ENCODE measurements at places on chromosomes 16 and 17.

GRCh38 chr16:19703172-19703889, 14.7 kb downstream of the KNOP1 start:
- no peak for DNase-seq

- DNase-seq, result no peak
Measured at GRCh38 chr17:17343160-17343735, 40.1 kb downstream of the NT5M start.

DNA sequence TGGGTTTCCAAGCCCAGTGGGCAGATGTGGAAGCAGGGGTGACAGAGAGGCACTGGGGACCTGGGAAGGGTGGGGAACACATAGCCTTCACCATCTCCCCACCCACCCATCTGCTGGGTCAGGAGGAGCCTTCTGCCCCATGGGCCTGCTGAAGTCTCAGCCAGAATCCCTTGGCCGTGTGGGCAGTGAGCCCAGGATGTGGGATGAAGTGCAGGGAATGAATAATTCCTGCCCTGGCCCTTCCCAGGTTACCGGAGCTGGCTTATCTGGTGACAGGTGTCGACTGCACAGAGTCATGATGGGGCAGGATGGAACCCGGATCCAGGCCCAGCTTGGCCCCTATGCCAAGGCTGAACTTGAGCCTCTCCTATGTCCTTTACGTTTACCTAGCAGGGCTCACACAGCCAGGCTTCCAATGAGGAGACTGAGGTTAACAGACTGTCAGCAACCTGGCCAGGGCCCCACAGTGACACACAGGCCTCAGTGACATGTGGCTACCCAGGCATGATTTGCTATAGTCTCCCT, 17.5 kb downstream of the ATP2A3 start:
- no peak for DNase-seq

DNA sequence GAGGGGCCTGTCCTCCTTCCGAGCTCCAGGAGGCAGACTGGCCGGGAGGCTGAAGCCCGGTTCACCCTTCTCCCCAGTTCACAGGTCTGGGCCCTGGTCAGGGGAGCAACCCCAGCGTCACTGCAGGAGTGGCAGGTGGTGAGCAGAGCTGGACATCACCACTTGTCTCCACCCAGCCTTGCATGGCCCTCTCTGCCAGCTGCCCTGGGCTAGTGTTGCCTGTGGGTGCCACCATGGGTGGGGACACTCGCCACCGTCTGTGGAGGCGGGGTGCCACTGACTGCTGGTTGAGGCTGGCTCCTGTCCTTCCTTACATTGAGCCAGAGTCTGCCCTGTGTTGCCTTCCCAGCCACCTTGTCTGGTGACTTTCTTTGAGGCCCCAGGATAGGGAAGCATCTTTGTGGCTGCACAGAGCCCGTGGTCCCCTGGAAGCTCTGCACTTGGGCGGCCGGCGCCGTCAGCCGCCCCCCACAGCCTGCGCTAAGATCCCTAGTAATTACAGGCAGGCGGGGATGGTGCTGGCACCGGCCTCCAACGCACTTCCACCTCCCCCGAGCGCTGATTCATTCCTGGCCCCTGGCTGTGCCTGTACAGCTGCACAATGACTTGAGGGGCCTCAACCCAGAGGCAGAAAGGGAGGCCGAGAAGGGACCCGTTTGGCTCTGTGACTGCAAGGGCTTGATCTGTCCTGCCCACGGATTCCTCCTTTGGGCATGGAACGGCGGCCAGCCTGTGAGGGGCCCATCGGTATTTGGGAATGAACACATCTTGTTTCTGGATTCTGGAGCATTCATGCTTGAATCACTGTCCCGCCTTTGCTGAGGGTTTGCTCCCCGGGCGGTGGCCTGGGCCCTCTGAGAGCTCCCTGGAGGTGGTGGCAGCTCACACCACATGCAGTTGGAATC, 5.2 kb downstream of the BAIAP2 start:
- DNase-seq, result no peak

- no peak for DNase-seq
Measured at GRCh38 chr16:89786474-89787364, 29.7 kb downstream of the FANCA start.

DNA sequence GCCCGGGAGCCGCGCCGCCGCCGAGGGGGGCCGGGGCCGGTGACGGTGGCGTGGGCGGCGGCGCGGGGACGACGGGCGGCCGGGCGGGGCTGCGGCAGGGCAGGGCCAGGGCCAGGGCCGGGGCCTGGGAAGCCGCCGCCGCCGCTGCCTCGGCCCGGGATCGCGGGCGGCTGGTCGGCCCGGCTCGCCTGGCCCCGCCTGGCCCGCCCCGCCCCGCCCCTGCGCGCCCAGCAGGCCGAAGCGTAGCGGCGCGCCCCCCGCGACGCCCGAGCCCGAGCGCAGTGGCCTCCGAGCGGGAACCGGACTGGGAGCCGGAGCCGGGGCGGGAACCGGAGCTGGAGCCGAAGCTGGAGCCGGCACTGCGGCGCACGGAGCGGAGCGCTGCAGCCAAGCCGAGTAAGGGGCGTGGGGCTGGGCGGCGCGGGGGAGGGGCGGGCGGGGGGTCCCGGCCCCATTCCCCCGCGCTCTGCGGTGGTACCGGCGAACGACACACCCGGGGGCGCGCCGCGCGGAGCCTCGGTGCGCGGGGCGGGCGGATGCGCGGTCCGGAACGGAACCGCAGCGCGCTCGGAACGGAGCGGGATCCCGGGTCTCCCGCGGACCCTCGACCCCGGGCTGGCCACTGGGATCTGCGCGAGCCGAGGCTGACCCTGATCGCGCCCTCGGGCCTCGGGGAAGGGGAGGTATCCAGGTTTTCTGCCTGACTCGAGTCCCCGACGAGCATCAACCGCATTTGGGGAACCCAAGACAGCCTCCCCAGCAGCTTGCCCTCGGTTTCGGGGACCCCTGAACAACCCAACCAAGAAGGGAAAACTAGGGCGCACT, at the start of gene BEAN1:
Gene BEAN1 (plus strand): TSS at position 260 of the 825 bp plus-strand sequence. CDS start 10,382 bp downstream, outside the sequence.
- no peak for DNase-seq

DNA sequence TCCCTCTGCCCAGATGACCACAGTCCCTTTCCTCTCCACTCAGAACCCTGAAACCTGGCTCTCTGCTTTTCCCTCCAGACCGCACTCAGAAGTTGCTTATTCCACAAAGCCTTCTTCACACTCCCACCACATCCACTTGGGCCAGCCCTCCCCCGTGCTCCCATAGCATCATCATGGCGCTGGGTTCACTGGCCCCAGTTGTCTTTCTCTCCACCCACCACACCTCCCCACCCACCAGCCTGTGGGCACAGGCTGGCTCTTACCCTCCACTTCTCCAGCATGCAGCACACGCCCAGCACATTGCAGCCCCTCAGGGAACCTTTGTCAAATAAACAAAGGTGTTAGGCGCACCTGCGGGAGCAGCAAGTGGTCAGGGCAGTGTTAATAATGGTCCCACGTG, 130.0 kb downstream of the KATNIP start:
- DNase-seq, result no peak

GRCh38 chr17:79590523-79590860, 20.4 kb downstream of the RBFOX3 start:
- no peak for DNase-seq

GRCh38 chr16:84595052-84595481, 22.8 kb downstream of the COTL1 start:
- no peak for DNase-seq

- no peak for DNase-seq
Measured at GRCh38 chr17:27485125-27485524, 28.9 kb downstream of the KSR1 start.

GRCh38 chr16:28491230-28491969, 474 bp downstream of the CLN3 start:
- no peak for DNase-seq

DNA sequence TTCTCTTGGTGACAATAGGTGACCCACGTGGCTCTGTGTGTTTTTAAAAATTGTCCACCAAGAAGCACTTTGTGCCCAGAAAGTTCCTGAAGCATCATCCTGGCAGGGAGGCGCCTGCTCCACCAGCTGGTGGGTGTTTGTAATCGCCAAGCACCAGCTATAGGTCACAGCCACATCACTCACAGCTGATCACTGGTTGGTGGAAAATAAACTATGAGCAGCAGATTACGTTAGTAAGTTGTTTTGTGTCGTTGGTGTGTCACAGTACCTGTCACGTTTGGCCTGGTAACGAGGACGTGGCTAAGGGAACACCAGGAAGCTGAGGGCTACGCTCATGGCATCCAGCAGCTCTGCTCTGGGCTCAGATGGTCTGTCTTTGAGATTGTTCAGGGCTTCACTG, 10.1 kb downstream of the MRM3 start:
- no peak for DNase-seq

DNA sequence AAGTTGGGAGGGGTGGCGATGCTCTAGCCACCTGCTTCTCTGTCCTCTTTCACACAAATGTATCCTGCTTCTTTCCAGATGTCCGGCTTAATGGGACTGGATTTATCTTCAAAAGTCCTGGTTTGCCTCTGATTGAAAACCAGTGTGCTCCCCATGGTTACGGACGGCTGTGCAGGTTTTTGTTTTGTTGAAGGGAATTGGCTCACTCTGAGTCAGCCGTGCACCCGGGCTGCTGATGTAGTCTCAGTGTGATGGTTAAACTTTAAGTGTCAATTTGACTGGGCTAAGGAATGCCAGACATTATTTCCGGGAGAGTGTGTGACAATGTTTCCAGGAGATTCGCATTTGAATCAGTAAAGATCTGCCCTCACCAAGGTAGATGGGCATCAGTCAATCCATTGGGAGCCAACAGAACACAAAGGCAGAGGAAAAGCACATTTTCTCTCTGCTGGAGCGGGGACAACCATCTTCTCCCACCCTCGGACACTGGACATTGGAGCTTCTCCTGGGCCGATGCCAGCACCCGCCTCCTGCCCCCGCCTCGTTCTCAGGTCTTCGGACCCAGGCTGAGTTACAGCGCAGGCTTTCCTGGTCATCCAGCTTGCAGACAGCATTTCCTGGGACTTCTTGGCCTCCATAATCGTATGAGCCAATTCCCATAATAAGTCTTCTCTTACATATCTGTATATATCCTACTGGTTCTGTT, 126.9 kb upstream of the TNRC6C start:
- DNase-seq, result no peak

Measured in NCI-H187 (cell line).